ENCODE measurements at places on chromosomes 2 and 18.

- DNase-seq, result peak; percentile 73
Measured at GRCh38 chr2:26401739-26402541, at the start of gene DRC1. Gene DRC1, plus strand, starts transcription at chr2:26401920. Its CDS starts 70 bp downstream, at chr2:26401990.

DNA sequence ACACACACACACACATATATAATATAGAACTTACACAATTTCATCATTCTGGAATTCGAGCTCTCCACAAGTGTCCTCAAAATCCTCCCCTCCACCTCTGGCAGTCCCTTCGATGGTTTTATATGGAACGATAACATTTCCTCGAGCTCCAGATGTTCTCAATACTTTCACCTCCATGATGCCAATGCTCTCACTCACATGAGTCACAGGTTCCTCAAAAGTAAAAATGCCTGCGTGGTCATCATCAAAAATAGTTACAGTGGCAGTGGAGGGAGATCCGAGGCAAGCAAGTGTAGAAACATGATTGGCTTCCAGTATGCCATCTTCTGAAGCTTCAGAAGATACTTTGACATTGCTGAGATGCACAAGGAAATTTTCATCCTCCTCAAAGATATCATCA lies 23.5 kb downstream of the SLC8A1 start:
- no peak for DNase-seq

DNA sequence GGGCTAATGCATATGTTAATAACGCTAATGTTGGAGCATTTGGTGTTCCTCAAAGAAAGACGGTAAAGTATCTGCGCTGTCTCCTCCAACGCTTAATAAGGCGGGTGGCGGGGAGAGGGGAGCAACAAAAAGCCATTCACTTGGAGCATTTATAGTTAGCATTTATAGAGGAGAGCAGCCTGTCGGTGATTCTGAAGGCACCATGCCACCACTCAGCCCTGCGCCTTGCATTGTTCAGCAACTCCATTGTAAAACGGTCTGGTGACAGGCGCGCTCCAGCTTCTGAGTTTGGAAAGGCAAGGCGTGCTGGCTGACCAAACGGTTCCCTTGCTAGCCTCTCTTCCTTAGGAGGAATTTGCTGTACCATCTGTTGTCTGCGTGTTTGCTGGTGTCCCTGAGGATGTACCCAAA lies 83.9 kb downstream of the LYPD1 start:
- no peak for DNase-seq

- no peak for DNase-seq
Measured at GRCh38 chr2:216490061-216490460, 8.6 kb upstream of the RPL37A start.

GRCh38 chr2:30448308-30448707 lies 1.3 kb downstream of the LCLAT1 start:
- DNase-seq, result no peak

GRCh38 chr2:238420442-238420841 lies 6.3 kb upstream of the ASB1 start:
- DNase-seq, result no peak

DNA sequence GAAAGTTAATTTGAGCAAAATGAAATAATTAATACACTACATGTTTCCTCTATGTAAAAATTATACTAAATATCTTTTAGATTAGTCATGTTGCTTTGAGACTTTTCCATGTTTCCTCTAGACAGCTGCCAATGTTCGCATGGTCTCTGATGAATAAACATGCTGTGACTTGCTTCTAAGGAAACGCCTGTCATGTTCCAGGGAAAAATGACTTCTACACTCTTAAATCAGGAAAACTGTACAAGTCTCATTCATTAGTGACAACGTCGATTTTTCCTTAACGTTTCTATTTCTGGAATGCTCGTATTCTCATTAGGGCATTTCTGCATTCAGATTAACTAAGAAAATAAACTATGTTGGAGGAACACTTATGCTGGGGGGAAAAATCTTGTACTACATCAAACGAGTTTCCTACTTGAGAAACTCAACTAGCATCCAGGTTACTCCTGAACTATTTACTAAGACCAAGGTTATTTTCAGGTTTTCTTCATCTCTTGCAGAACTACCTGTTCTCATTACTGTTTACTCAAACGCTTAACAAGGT lies 1.6 kb downstream of the COBLL1 start:
- DNase-seq, result no peak

DNA sequence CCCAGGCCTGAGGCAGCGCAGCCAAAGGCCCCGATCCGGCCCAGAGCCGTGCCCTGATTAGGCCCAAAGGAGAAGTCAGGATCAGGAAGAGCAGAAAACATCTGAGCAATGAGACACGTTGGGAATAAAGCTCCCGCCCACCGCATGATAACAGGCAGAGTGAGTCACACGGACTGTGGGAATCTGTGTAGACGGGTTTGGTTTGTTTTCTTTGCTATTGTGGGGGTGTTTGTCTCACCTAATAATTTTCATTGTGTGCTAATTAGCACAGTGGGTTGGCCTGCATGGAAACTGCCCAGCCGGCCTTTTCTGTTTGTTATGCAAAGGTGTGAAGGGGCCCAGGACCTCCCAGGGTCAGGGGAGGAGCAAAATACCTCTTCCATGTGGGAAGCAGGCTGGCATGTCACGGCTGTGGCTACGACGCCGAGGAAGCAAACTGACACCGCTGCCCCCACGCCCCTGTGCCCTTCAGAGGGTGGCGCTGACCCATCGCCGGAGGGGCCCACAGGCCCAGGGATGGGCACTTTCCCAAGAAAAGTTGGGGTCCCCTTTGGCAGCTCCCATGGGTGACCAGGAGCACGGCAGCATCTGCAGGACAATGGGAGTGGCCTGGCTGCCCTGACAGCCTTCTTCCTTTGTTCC lies 68.4 kb upstream of the CTDP1 start:
- no peak for DNase-seq

GRCh38 chr18:56036741-56037140 lies 448.7 kb upstream of the TCF4 start:
- no peak for DNase-seq

DNA sequence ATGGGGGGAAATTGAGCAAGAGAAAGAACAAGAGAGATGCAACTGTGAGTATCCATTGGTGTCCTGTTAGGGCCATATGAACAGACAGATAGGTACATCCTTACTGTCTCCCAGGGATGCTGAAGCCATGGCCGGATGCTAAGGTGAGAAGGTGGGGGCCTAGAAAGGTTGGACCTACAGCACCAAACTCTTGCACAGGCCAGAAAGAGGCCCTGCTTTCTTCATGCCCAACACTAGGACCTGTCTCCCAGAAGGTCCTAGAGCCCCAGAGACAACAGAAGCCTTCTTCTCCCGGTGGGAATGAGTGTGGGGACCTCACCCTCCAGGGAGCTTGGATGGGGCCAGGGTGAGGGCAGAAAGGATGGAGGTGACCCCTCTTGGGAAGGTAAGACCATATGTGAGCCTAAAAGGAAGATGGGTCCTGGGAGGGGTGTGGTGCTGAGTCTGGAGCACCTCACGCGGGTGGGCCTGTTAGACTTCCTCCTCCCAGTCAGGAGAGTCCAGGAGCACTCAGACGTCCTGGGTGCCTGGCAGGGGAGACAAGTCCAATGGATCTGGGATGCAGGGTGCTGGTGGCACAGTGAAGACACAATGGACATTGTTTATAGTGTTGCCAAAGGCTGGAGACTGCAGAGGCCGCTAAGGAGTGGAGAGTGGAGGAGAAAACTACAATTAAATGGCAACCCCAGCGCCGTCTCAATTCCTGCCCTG lies 265.3 kb downstream of the CYP26B1 start:
- DNase-seq, result no peak

GRCh38 chr2:20539133-20539719 lies 92.4 kb downstream of the RHOB start:
- DNase-seq, result no peak

DNA sequence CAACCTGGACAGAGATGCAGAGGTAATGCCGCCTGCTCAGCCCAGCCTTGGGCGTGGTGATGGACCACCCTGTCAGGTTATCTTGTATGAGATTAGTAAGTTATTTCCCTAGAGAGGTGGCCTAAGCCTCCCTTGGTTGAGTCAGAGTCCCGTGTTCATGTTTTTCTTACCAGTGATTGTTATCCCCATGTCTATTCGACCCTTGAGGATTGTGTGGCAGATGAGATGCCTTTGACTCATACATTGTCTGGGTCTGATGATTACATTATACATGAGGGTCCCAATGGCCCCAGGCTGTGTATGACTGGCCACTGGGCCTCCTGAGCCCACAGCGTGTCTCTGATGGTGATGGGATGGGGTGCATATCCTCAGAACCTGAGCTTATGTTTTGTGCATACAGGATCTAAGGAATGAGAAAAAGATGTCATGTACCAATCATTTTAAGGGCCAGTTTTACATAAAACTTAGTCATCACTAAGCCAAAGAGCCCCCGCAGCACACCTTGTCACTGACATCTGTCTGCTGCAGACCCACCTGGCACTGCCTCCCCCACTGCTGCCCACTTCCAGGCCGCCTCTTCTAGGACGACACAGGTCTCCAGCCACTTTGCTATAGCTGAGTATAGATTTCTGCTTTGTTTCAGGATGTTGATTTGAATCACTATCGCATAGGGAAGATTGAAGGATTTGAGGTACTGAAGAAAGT lies 7.7 kb downstream of the PPP1R7 start:
- DNase-seq, result no peak

GRCh38 chr18:32775628-32776027 lies 2.8 kb upstream of the KLHL14 start:
- no peak for DNase-seq

DNA sequence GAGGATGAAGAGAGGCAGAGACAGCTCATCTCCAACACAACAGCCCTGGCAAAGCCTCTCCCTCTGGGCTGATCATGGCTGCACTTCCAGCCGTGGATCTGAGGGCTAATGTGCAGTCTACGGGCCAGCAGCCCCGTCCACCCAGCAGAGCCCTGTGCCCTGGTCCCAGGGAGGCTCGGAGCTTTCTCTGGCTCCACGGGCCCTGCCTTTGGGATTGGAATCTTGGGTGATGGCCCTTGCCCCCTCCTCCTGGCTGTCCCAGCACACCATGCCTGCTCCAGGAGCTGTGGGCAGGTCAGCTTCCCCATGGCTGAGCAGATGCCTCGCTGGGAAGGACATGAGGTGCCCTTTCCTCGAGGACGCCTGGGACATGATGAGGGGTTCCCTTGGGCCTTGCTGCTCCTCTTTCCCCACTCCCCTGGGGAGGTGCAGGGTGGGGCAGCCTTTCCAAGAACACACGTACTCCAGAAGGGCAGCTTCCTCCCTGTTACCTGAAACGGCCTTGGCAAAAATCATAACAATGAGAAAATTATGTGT lies 66.9 kb downstream of the C18orf63 start:
- DNase-seq, result no peak

DNA sequence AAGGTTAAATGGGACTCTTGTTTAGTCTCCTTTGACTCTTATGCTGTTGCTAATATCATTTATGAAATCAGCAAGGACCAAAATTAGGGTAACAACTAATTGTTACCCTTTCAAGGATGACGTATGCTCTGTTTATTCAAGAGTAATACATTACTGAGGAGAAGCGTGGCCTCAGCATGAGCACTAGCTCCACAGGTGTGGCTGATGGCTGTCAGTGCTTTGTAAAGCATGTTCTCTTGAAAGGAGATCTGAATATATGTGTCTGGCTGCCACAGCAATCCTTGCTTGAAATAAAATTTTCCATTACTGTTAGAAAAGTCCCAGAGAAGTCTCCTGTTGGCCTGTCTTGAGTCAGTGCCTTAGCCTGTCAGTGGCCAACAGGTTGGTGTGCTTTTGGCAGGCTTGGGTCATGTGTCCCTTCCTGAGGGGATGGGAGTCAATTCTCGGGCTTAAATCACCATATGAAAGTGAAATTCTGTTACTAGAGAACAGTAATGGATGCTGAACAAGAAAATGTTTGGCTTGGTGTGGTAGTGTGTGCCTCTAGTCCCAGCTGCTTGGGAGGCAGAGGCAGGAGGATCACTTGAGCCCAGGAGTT lies 32.7 kb downstream of the ABI2 start:
- peak; percentile 9 for DNase-seq

GRCh38 chr2:241268306-241268705 lies 47.2 kb downstream of the HDLBP start:
- no peak for DNase-seq

DNA sequence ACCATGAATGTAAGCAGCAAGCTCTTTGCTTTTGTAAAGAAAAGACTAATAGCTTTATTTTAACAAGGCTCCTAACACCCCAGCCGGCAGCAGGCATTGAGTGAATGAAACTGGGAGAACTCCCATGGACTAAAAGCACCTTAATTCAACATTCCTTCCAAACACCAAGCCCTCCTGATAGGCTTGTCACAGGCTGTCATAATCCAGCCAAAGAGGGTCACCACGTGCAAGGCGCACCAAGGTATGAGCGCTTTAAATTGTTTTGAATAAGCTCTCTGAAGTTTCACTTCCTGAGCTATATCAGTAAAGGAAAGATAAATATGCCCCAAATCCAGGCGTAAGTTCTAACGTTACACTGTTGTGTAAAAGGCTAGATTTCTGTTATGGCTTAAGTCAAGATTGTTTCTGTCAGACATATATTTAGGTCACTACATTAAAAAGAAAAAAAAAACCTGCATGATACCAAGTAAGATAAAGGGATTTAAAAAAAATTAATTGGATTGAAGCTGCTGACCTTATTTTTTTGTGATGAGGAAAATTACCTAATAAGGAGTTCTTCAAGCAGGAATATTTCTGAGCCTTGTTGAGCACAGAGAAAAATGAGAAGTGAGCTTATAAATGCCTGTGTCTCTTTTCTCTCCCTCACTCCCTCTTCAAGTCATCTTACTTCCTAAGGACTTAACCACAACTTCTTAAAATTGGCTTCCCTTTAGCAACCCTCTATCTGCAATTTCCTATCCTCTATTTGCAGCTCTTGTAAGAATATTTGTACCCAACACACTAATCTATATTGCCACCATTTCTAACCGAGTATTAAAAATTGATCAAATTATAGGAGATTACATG lies 136.1 kb upstream of the NRP2 start:
- DNase-seq, result no peak

DNA sequence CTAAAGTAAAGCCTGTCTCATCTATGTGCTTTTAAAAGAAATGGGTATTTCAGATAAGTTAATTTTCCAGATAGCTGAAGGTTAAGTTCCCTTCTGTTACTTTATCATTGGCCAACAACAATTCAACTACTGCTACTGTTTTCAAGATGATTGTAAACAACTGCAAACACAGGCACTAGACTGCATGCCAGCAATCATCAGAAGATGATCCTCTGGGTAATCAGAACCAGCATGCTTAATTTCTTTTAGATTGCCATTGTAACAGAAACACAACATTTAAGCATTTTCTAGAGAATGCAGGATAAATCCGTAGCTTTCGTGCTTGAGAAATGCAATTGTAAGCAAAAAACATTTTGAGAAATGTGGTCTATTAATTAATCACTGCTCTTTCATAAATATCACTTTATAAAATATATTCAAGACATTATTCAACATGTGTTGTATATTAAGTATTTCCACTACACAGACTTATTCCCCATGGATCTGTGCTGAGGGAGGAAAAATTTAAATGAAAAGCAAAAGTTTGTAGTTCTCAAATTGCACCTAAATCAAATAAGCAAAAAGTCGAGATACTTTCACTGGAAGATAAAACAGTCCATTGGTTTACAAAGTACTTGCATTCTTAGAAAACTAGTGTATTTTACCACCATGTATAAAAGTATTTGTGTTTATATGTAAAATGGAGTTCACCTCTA lies 133.7 kb downstream of the ATL2 start:
- no peak for DNase-seq
